ENCODE measurements at places on chromosomes 12 and 14.

GRCh38 chr12:101924618-101925017 lies 47.2 kb downstream of the DRAM1 start:
- no peak for DNase-seq

DNA sequence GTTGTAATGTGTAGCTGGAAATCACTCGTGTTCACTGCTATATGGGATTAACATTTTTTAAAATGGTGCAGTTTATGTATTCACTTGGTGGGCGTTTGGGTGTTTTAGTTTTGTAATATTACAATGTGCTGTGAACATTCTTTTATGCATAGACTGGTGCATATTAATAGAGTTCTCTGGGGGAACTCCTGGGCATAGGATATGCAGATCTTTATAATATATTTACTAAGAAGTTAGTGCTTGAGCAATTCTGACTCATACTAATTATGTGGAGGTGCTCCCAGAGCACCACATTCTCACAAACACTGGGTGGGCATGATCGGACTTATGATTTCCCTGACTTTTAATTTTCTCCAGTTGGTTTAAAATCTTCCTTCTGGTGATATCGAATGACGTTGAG lies 342.3 kb downstream of the PDZRN4 start:
- DNase-seq: no peak

DNA sequence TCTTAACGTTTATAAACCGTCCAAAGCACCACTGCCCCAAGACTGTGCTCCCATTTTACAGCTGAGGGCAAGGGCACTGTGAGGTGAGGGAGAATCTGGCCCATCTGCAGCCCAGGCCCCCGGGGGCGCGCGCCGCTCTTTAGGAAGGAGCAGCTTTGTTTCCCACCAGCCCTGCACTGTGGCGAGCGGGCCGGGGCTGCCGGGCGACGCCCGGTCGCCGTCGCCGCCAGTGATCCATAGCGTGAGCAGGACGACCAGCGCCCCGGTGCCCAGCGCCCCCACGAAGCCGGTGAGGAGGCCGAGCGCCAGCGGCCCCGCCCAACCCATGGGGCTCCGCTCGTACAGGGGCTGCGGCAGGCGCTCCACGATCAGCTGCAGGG lies 34.6 kb downstream of the FIGNL2 start:
- no peak for DNase-seq

DNA sequence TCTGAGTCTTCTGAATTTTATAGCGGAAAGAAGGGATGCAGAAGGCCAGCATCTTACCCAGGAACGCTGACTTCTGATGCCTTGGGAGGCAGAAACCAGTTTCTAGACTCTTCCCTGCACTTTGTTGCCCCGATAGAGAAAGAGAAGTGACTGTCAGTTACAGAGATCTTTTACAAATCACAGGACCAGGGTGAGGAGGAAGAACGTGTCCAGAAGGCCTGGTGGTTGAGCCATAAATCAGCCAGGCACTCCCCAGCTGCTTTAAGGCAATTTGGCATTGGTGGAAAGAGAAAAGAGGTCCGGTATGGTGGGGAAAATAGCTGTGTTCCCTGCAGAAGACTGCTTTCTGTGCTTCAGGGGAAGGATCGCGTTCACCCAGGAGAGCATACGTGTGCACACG lies 88.7 kb upstream of the KCNA1 start:
- no peak for DNase-seq

GRCh38 chr14:74945852-74946658 lies 9.3 kb downstream of the PGF start:
- DNase-seq: peak; percentile 79

DNA sequence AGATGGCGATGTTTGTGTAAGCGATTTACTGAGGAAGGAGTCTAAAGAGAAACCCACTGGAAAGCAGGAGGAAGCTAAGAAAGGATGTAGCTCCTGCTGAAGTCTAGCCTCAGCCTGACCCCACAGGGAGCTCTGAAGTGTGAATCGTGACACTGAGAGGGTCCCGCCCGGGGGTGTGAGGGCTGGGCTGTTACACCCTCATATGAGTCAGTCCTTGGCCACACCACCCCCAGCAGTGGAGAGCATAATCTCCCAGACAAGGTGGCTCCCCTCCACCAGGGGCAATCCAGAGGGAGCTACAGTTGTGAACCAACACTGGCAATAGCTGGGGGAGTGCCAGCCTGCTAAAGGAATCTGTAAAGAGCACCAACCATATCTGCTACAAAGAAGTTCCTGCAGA lies 31.5 kb downstream of the SVOP start:
- DNase-seq: no peak

- no peak for DNase-seq
Observed at GRCh38 chr12:130435331-130435730, 97.6 kb downstream of the PIWIL1 start.

DNA sequence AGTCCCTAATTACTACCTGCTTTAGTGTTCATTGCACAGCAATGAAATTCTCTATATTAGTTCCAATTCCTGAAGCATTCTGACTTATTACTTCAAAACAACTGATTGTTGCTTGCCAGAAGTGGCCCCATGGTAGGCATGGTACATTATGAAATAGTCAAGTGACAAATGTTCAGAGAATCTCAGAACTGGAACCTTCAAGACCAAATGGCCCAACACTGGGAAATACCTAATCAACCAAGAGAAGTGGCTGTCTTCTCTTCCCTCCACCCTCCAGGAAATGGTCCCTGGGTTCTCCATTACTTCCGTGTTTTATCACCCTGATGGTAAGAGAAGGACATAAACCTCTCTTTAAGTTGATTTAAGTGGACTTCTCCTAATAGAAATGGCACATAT lies 49.9 kb downstream of the ITPR2 start:
- DNase-seq: no peak

- DNase-seq: no peak
Observed at GRCh38 chr12:22467190-22467589, 77.2 kb downstream of the C2CD5 start.

GRCh38 chr12:127809275-127809674 lies 457.7 kb upstream of the TMEM132C start:
- DNase-seq: no peak

DNA sequence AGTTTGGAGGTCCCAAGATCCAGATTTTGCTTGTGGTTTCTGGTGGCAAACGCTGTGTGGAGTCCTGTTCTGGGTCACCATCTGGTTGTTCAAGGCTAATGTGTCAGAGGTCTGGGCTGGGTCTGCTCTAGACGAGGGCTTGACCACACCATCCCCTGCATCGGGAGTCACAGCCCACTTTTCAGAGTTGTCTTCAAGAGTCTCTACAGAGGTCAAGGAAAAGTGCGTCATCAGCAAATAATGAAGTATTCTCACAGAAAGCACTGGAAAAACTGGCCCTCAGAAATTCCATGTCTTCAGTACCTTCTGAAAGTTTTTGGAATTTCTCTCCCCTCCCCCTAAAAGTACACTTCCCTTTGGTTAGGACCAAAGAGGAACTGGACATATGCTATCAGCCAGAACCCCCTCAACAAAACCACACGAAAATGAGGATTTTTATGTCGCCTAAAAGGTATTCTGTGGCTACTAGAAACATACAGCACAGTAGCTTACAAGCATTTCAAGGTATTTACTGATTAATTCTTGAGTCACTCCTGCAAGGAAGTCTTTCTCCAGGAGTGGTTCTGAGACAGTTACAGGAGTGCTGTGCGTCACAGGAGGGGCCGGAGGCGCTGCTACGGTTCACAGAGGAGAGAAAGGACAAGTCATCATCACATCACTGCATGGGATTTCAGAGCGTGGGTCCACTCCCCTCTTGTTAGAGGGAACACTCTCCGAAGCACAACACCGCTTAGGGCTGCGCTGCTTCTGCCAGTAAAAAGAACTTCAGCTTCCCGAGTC lies 35.4 kb downstream of the RAD52 start:
- DNase-seq: no peak

- DNase-seq: no peak
Observed at GRCh38 chr14:64266239-64266638, 27.9 kb downstream of the ESR2 start.

GRCh38 chr14:57245941-57246340 lies 22.8 kb downstream of the EXOC5 start:
- DNase-seq: no peak

GRCh38 chr12:124774054-124774461 lies 89.6 kb downstream of the SCARB1 start:
- DNase-seq: no peak

GRCh38 chr12:94593822-94594442 lies 56.4 kb downstream of the TMCC3 start:
- DNase-seq: no peak

DNA sequence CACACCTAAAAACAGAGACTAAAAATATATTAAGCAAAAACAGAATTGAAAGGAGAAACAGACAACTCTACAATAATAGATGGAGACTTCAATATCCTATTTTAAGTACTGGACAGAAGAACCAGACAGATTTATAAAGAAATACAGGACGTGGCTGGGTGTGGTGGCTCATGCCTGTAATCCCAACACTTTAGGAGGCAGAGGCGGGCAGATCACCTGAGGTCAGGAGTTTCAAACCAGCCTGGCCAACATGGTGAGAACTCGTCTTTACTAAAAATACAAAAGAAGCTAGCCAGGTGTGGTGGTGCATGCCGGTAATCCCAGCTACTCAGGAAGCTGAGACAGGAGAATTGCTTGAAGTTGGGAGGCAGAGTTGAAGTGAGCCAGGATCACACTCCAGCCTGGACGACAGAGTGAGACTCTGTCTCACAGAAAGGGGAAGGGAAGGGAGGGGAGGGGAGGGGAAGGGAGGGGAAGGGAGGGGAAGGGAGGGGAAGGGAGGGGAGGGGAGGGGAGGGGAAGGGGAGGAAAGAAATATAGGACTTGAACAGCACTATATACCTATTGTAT lies 53.0 kb downstream of the CDK17 start:
- DNase-seq: no peak

GRCh38 chr14:68680541-68681051 lies 112.3 kb downstream of the ZFP36L1 start:
- no peak for DNase-seq

DNA sequence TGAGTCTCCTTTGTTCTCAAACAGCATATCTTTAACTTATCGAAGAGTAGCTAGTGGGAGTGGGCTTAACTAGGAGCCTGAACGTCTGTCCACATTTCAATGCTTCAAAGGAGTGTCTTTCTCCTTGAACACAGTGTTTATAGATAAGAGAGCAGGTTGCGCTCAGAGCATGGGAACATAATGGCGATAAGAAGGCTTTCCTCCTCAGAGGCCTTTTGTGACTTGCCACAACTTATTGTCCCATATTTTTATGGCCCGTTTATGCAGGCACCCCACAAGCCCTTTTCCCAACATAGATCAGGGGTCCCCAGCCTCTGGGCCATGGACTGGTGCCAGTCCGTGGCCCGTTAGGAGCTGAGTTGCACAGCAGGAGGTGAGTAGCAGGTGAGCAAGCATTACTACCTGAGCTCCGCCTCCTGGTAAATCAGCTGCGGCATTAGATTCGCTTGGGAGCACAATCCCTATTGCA lies 2.6 kb upstream of the DDX47 start:
- no peak for DNase-seq

GRCh38 chr12:104650541-104650940 lies 193.8 kb downstream of the CHST11 start:
- DNase-seq: no peak

- no peak for DNase-seq
Observed at GRCh38 chr12:6380141-6381121, 3.5 kb upstream of the LTBR start.

DNA sequence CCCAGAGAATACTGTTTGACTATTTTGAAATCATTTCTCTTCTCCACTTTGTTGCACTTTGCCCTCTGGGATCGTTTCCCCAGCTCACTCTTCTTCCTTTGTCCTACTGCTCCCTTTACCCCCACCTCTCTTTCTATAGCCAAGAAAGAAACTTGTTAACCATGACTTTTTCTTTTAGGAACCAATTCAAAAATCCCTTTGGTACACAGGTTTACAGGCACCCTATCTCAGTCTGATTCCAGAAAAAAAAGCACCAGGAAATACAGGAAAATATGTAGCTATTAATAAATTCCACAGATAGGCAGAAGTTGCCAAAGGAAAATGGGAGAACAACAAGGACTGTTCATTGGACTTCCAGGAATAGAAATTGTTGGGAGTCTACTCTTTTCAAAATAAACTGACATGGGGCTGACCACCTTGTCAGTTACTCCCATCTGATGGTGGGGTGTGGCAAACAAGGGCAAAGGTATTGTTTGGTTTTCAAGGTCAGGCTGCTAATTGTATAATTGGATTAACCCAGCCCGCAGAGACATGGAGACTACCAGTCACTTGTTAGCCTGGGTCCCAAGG lies 82.4 kb downstream of the CRADD start:
- no peak for DNase-seq

- DNase-seq: no peak
Observed at GRCh38 chr14:50846226-50846880, 15.4 kb upstream of the NIN start.

DNA sequence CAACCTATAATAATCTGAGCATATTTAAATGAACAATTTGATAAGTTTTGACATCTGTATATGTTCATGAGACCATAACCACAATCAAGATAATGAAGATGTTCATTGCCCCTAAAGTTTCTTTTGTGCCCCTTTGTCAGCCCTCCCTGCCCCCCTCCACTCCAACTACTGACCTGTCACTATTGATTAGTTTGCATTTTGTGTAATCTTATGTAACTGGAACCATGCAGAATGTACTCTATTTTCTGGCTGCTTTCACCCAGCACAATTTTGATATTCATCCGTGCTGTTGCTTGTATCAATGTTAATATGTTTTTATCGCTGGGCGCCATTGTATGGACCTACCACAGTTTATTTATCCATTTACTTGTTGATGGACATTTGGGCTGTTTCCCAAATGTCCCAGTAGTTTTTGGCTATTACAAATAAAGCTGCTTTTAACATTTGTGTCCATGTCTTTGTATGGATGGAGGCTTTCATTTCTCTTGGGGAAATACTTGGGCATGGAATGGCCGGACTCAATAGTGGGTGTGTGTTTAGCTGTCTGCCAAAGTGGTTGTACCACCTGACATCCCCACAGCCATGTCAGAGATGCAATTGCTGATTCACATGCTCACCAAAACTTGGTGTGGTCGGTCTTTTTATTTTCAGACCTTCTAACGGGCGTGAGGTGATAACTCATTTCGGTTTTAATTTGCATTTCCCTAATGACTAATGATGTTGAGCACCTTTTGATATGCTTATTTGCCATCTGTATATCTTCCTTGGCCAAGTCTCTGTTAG lies 38.9 kb downstream of the EML1 start:
- DNase-seq: no peak

DNA sequence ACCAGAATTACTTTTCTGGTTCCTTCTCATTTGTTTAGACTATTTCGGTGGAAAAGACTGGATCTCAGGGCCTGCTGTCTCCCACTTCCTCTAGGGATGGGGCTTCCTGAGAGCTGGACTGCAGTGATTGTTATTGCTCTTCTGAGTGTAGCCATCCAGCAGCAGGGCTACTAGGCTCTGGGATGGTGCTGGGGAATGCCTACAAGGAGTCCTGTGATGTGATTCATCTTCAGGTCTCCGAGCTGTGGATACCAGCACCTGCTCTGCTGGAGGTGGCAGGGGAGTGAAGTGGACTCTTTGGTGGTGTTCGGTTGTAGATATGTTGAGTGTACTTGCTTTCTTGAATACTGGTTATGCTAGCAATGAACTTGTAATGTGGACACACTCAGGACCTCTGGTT lies 42.7 kb downstream of the AEBP2 start:
- no peak for DNase-seq

- no peak for DNase-seq
Observed at GRCh38 chr14:50967790-50968189, 23.5 kb upstream of the PYGL start.
